ENCODE measurements at places on chromosomes 7 and 10. TPM values are rescaled to one million over a fixed set of nuclear protein-coding genes. Genes with fewer than 3 reads are reported as not detected.

Gene TAS2R41
- total RNA-seq, result not detected

Gene MSMB
- total RNA-seq, result not detected

Gene DLX6
- not detected for total RNA-seq

Gene CLDN4
- 0.16 TPM for total RNA-seq

DNA sequence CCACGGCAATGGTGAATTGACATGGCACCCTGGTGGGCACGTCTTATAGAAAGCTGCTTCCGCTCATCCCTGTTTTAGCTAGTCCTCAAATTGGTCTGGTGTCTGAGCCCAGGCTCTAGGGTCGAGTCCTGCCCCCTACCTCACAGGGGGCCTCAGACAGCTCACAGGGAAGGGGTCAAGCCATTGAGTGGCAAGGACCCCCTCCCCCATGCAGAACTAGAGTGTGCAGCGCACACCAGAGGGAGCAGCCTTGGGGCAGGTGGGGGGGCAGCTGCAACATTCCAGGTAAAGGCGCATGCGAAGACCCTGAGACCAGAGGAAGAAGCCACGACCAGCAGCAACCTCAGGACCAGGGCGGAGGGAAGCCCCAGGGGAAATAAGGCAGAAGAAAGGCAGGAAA lies 240.4 kb upstream of the PPP2R2D start:
- DNase-seq, result no peak

DNA sequence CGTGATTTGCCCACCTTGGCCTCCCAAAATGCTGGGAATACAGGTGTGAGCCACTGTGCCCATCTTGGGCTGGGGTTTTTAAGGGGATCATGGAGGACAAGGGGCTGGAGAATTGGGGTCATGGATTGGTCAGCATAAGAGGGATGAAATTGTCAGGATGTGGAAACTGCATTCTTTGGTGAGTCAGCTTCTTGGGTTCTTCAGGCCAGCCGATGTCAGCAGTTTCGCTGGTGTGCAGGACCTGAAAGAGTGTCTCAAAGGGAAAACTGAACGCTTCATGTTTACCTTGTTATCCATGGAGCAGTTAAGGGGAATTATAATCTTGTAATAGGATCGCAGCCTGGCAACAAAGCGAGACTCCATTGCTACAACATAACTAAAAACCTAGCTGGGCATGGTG lies 13.0 kb downstream of the GALNT17 start:
- DNase-seq, result no peak

Measured in activated CD4-positive, alpha-beta T cell treated with anti-CD3 and anti-CD28 coated beads for 36 hours (primary cell).